Central memory CD8-positive, alpha-beta T cell (primary cell): ENCODE measurements at places on chromosomes 7 and 10.

GRCh38 chr10:450463-450862 is 239.0 kb downstream of the DIP2C start:
- no peak for DNase-seq

DNA sequence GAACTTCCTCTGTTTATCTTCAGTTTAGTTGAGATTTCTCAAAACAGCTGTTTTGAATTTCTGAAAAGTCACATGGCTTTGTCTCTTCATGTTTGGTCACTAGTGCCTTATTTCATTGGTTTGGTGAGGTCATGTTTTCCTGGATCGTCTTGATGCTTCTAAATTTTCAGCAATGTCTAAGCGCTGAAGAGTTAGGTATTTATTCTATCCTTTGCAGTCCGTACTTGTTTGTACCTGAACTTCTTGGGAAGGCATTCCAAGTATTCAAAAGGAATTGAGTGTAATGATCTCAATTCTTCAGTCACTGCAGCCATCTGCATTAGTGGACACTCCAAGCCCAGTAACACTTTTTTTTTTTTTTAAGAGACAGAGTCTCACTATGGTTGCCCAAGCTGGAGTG is 67.7 kb downstream of the HERC4 start:
- DNase-seq: no peak

- no peak for DNase-seq
These were observed 16.3 kb downstream of the SMURF1 start for GRCh38 chr7:99127636-99128035.

DNA sequence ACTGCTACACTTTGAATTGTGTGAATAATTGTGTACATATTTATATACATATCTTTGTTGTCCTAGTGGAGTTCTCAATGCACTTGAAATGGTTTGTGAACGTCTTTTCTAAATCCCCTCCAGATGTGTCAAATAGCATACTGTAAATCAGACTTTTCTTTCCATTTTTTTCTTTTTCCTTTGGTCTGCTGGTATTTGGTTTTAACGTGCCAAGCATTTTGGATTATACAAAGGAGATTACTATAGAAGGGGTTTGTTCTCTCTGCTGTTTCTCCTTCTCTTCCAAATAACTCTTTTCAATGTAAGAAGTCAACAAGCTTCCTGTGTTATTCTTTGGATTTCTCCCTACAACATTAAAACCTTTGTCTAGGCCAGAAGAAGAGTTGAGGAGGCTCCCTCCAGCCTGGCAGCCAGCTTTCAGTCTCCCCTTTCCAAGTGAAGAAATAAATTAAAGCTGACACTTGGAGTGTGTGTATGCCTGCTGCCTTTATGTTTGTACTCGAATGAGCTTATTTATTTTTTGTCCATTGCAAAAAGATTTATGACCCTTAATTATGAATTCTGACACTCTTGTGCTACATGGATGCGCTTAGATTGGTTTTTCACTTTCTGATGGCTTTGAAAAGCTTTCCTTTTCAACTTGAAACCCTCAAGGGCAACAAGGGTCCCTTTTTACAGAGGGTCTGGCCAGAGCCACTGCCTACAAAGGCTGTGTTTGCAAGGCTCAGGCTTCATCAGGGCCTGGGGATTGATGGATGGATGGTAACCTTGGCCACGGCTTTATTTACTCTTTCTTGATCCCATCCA is 107.8 kb downstream of the RAB18 start:
- DNase-seq: no peak

DNA sequence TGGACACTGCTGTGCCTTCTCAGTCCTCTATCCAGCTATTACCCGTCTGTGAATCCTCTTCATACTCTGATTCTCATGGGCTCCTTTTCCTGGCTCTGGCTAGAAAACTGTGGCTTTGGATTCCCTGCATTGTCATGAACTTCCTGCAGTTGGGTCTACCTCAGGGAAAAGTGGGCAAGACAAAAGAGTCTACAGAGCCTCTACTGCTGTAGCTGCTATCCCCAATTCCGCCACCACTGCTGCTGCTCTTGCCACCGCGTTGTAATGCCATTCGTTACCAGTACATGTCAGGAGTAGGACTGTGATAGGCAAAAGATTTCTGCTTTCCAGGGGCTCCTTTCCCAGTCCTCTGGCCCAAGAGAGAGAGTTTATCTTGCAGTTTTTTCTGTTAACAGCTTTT is 23.9 kb upstream of the PPP1R17 start:
- no peak for DNase-seq

GRCh38 chr10:131310551-131311401 is 745 bp downstream of the TCERG1L start:
- no peak for DNase-seq

- no peak for DNase-seq
These were observed 37.6 kb downstream of the FAM53B start for GRCh38 chr10:124706462-124707143.

GRCh38 chr10:5891009-5891408 is 966 bp downstream of the FBH1 start:
- DNase-seq: no peak

DNA sequence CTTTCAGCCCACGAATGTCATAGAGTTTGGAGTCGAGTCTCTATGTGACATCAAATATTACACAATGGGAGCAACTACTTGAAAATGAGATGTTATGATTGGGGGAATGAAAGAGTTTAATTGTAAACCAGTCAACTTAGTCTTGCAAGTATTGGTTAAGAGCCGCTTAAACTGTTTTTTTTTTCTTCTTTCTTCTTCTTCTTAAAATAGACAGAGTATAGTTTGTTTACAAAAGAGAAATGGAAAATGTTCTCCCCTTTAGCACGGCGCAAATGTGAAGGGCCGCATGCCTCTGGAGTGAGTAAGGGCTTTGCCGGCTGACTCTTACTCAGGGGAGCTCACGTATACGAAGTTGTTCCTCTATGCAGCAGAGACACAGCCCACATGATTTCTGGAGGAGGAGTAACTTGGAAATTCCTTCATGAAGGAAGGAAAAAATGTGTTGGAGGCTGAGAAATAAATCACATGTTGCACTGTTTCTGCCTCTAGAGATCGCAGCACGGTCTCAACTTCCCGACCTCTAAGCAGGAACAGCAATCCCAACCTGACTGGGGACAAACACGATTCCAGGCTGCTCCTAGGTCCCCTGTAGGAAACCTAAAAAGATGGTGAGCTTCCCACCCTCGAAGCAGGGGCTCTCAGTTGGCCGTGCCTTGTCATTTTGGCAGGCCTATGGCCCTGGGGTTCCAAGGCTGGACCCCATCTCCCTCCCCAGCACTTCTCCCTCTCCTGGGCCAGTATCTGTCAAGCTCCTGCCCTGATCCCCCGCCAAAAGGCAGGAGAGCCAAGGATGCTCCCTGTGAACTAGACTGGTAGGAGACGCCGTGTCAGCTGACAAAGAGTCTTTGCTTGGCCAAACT is 44.8 kb downstream of the MYOF start:
- DNase-seq: no peak

- DNase-seq: no peak
These were observed 2.4 kb downstream of the ZNF488 start for GRCh38 chr10:47381427-47382379.

GRCh38 chr10:67668448-67668847 is 27.5 kb downstream of the CTNNA3 start:
- DNase-seq: no peak

GRCh38 chr10:11678074-11678793 is 63.9 kb upstream of the ECHDC3 start:
- no peak for DNase-seq

- no peak for DNase-seq
These were observed 158.1 kb downstream of the MAD1L1 start for GRCh38 chr7:2074691-2075090.

DNA sequence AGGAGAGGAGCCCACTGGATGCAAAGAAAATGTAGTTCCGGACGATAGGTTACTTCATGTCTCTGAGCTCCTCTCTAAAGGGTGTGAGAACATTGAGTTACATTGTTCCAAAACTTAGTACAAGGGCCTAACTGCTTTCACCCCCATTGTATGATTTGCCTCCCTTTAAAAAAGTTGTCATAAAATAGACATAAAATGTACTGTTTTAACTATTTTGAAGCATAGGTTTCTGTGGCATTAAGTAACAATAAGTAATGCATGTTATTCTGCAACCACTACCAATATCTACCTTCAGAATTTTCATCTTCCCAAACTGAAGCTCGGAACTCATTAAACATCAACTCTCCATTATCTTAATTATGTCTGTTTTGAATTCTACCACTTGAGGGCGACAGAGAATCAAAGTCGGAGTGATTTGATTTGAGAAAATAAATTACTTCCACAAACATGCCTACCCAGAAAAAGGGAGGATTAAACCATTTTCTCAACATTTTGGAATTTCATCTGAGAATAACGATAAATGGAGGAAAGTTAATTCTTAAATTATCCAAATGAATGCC is 2.7 kb downstream of the IGFBP1 start:
- DNase-seq: no peak

DNA sequence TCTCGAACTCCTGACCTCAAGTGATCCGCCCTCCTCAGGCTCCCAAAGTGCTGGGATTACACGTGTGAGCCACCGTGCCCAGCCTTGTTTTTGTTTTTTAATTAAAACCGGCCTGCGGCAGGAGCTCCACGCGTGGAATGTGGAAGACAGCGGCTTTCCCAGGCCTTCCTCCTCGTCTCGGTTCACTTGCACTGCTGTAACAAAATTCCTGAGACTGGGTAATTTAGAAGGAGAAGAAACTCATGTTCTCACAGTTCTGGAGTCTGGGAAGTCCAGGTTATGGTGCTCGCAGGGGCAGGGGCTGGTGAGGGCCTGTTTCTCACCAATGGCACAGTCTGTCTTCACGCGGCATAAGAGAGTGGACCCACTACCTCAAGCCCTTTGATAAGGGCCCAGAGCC is 14.4 kb upstream of the CRYGN start:
- DNase-seq: no peak

GRCh38 chr10:128820663-128821062 is 646.4 kb upstream of the MGMT start:
- DNase-seq: no peak

DNA sequence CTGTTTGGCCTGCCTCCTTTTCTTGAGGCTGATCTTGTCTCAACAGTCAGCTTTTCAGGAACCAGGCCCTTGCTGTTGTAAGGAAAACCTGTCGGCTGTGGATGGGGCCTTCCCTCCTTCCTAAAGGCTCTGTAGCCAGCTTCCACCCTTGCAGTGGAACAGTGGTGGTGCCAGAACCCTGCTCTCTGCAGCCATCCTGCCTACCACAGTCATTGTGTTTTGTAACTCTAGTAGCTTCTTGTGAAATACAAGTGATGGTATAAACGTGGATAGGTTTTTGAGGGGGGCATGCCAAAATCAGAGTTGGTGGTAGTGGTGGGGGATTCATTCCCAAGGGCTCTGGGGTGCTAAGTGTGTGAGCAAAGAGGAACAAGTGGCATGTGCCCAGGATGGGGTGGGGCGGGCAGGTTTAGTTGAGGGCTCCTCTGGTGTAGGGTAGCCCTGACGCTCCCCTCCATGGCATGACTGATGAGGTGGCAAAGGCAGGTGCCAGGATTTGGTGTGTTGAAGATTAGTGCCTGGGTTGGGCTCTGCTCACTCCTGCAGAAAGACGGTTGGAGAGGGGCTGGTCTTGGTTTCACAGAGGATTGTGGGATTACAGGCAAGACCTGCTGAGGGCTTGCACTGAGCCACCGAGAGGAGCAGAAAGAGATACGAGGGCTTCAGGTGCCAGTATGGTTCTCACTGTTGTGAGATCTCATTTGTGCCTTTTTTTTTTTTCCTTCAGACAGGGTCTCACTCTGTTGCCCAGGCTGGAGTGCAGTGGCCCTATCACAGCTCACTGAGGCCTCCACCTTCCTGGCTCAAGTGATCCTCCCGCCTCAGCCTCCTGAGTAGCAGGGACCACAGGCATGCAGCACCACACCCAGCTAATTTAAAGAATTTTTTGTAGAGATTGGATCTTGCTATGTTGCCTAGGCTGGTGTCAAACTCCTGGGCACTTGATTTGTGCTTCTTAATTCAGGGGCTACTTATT is 7.4 kb downstream of the TSPAN14 start:
- DNase-seq: no peak

DNA sequence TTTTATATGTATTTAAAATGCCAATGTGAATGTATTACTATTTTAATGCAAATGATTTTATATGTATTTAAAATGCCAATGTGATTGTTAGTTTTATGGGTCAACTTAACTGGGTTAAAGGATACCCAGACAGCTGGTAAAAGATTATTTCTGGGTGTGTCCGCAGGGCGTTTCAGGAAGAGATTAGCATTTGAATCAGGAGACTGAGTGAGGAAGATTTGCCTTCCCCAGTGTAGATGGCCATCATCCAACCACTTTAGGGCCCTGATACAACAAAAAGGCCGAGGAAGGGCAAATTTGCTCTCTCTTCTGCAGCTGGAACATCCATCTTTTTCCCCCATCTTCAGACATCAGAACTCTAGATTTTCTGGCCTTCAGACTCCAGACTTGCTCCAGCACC is 116.2 kb downstream of the BAMBI start:
- DNase-seq: no peak

DNA sequence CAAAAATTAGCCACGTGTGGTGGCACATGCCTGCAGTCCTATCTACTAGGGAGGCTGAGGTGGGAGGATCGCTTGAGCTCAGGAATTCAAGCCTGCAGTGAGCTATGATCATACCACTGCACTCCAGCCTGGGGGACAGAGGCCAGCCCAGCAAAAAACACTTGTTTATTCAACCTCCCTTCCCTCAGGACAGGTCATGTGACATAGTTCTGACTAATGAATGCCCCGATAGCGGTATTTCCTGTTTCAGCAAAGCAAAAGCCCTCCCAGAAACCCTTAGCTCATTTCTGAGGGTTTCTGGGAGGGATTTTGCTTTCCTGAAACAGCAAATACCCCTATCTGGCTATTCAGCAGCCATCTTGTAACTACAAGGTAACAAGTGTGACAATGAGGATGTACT is 157.1 kb downstream of the GATA3 start:
- no peak for DNase-seq

GRCh38 chr7:44671069-44671468 is 64.6 kb downstream of the OGDH start:
- DNase-seq: no peak

- DNase-seq: no peak
These were observed 60.9 kb downstream of the RBM20 start for GRCh38 chr10:110704906-110705476.

GRCh38 chr10:14412624-14413023 is 81.9 kb upstream of the FRMD4A start:
- no peak for DNase-seq

DNA sequence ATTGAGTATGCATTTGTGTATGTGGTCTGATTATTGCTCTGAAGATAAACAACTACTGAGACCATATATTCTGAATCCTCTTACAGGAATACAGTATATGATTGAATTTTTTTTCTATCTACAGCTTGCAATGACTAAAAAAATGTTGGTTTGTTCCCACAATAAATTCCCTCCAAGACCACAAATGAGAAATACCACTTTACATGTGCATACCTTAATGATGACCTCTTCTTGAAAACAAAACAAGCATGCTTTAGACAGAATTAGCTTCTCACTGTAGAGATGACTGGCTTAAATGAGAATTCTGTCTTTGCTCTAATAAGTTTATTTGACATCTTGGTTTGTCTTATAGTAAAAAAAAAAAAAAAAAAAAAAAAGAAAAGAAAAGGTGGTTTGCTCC is 241.5 kb downstream of the PCDH15 start:
- DNase-seq: no peak

GRCh38 chr7:142391191-142391992 is 133.5 kb upstream of the PRSS58 start:
- no peak for DNase-seq
